ENCODE measurements at places on chromosomes 5 and 9.
A peak's percentile ranks its signal among the peaks of the same experiment; 100 is the strongest.

GRCh38 chr9:113509463-113509862 is 45.9 kb downstream of the RGS3 start:
- DNase-seq, result no peak

DNA sequence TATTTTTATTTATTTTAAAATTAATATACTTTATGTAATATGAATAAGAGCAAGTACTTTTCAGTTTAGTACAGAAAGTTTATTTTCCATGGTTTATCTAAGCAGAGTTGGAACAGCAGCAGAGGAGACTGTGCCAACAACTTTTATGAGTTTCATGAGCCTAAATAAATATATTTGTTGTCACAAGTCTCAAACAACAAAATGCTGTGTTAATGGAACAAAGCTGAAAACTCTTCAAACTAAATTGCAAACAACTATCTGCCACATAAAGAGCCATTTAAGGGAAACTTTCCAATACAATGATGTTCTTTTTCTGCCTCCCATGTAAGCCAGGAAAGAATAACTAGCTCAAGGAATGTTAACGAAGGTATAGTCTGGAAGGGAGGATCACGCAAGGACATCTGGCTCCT is 96.1 kb downstream of the FBN2 start:
- no peak for DNase-seq

GRCh38 chr5:38831909-38832308 is 13.9 kb upstream of the OSMR start:
- DNase-seq, result no peak

GRCh38 chr5:176389135-176390123 is 878 bp downstream of the HIGD2A start:
- peak; percentile 53 for DNase-seq

GRCh38 chr5:11531811-11532555 is 372.3 kb downstream of the CTNND2 start:
- no peak for DNase-seq

GRCh38 chr5:158039441-158039840 is 180.5 kb upstream of the CLINT1 start:
- DNase-seq, result no peak

GRCh38 chr9:131660466-131661405 is 79.1 kb downstream of the RAPGEF1 start:
- no peak for DNase-seq

DNA sequence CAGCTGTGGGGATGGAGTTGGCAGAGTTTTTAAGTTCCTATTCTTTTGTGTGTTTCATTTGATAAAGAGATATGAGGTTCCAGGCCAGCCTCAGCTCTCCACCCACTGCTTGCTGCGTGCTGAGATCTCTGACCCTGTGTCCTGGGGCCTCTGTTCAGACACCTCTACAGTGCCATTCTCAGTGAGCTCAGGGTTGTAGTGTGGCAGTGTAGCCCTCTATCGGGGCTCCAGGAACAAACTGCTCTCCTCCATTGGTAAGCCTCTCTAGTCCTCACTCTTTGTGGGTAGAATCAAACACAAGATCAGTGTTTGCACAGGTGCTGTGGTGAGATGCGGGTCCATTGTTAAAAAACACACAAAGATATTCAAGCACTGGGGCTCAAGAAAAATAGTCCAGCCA is 386.6 kb upstream of the RPS23 start:
- no peak for DNase-seq

DNA sequence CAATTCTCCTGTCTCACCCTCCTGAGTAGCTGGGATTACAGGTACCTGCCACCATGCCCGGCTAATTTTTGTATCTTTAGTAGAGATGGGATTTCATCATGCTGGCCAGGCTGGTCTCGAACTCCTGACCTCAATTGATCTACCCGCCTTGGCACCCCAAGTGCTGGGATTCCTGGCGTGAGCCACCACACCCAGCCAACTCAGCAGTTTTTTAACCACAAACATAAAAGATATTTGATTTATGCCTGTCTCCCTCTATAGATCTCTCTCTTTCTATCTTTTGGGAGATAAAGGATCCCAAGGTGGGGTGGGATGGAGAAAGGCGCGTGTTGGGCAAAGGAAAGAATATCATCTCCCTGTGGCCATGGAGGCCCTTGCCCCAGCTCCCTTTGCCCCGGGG is 26.8 kb downstream of the NR4A3 start:
- DNase-seq, result no peak

GRCh38 chr5:943918-944620 is 51.4 kb downstream of the TRIP13 start:
- DNase-seq, result no peak

DNA sequence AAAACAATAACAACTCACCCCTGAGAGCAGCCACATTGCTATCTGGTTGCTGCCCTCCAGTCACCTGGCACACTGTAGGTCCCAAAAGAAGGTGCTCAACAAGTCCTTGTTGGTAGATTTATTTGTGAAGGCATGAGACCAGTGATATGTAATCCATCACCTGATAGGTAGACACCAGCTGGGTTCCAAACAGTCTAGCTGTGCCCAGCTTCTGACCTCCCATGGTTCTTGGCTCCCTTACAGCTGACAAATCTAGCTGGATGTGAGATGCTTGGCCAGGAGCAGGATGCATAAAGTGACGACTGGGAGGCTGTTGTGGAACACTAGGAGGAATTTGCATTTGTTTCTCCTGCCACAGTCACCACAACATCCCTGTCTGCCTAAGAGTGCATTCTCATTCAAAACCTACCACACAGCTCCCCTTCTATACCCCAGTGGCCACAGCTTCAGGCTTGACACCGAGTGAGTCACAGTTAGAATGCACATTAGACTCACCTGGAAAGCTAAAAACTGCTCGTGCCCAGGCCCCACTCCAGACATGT is 7.8 kb upstream of the VLDLR start:
- no peak for DNase-seq

GRCh38 chr5:179122411-179123108 is 62.4 kb downstream of the ZNF354C start:
- DNase-seq, result no peak

DNA sequence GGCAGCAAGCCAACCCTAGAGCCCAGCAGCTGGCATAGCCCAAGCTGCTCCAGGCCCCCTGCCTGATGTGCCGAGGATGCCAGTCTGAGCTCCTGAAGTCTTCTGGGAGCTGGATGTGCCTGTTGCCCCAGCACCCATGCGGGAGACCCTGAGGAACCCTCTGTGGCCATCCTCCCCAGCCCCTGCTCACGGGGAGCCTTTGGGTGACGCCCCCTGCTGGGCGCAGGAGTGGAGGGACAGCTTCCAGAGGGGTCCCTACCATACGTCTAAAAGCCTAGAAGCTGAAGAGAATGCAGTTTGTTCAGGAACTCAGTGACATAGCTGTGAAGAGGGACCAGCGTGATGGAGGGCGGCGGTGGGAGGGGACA is 33.1 kb upstream of the MVB12B start:
- DNase-seq, result no peak

- DNase-seq, result no peak
These were observed 276.6 kb upstream of the VLDLR start for GRCh38 chr9:2345013-2345412.

DNA sequence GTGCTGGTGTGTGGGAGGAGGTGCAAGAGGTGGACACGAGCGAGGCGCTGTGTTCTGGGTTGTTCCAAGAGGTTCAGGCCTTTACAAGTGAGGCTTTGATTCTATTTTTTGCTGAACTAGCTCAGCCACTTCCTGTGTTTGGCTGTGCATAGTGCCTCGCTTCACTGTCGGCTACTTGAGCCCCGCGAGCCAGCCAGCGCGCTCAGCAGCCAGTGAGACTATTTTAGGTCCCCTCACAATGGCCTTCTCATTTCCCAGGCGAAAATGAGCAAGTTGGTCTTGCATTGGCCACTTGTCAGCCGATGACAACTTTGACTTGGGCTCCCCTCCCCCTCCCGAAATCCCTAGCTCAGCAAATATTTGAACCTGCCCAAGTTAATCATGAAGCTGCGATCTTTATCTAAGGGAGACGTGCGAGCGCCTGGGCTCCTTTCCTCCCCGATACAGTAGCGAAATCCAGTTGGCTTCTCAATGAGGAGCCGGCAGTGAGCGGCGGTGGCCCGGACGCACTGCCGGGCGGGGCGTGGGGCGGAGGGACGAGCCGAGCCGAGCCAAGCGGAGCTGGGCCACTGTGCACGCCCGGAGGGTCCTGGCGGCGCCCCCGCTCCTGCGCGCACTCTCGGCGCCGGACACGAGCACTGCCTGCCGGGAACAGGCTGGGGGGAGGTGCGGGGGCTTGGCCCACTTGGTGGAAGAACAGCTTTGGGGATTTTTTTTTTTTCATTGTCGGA is 72.6 kb downstream of the PIK3R1 start:
- no peak for DNase-seq

DNA sequence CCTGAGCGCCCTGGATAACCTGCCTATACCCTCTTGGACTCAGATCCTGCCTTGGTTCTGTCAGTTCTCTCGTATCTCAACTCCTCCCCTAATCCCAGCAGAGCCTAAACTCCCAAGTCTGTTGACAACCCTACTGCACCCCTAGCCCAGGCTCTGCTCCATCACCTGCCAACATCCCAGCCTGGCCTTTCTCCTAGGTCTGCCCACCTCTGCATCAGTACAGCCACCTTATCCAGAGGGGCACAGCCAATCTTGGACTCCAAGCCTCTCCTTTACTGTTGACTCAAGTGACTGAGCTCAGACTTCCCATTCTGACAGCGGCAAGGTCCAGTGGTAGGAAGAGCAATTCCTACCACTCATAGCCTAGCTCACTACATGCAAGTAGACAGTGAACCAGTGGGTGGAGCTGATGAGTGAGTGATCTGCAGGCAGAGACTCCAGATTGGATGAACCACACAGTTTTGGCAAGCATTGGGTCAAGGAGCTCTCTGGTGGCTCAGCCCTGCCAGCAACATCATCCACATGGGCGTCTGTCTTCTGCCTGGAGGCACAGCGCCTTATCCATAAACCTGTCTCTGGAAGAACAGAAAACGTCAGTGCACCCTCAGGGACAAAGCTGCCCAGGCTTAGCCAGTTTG is 26.5 kb downstream of the TRMO start:
- DNase-seq, result peak; percentile 7

GRCh38 chr5:157485811-157486210 is 25.8 kb downstream of the NIPAL4 start:
- DNase-seq, result no peak

DNA sequence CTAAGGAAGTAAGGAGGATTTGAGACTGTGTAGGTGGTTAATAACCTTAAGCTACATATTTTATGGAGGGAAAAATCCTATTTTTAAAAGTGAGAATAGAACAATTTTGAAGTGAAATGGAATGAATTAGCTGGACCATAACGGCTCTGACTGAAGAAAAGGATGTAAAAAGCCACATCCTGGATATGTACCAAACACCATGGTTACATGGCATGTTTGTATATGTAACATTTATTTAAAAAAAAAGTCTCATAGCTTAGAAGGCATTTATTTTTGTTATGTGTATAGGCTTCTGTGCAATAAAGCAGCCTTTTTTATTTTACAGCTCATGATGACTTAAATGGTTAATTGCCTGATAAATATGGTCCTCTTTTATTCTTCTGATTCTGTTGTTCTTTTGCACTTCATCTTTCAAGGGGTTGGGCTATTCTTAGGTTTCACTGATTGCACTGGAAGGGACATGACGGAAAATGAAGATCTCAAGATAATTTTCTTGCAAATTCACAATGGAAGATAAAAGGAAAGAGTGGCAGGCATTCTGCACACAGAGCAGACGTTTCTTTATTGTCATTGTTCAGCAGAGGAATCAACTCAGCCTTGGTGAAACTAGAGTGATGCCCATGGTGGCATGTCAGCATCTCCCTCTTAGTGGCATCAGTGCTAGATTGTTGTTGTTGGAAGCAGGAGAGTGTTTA is 63.1 kb downstream of the DOCK8 start:
- no peak for DNase-seq

DNA sequence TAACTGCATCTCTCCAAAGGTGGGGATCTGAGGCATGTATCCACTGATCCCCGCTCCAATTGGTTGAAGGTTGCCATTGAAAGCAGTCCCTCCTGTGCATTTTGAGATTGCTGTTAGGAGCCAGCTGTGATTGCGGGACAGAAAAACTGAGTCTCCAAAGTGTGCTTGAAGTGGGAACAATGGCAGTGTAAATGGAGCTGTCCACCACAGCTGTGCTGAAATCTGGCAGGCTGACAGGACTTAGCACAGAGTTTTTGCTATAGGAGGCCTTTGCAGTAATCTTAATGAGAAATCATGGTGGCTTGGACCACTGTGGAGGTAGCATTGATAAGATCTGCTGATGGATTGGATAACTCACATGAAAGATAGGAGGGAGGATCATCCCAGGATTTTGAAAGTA is 3.3 kb downstream of the RNF20 start:
- no peak for DNase-seq

GRCh38 chr5:60437308-60437707 is 262.7 kb downstream of the DEPDC1B start:
- DNase-seq, result no peak

DNA sequence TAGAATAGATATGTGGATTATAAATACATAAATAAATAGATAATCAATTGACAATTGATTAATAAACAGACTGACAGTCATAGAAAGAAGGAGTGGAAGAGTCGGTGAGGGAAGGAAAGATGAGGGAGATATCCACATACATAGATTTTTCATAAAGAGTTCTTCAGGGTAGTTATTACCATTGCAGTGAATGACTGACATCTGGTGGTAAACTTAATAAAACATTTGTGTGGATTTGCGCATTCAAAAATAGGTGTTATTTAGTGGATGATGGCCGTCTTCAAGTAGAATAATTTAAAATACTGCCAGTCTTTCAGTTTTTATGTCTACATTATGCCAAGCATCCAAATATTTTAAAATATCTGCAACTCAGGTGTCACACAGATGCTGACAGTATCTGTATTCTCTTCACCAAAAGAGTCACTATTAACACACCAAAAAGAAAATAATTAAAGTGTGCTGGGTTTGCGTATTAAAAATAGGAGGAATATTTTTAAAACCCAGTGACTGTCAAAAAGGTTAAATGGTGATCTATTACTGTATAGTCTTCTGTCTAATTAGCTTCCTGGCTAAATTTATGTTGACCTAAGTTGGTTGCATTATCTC is 78.8 kb downstream of the GIN1 start:
- DNase-seq, result peak; percentile 71

- DNase-seq, result no peak
These were observed 34.6 kb downstream of the RXRA start for GRCh38 chr9:134360897-134361296.
